ENCODE measurements at places on chromosomes 1 and 21.

- DNase-seq: no peak
Measured at GRCh38 chr1:181184621-181185020, 96.1 kb downstream of the IER5 start.

- DNase-seq: no peak
Measured at GRCh38 chr1:162025541-162025940, 1.9 kb upstream of the OLFML2B start.

GRCh38 chr1:160205242-160206035 is at the start of gene PEA15:
Gene PEA15, plus strand, starts transcription at chr1:160205384. Its CDS starts 6,161 bp downstream, at chr1:160211545.
- DNase-seq: peak; percentile 68

GRCh38 chr21:16773206-16773605 is 739.6 kb upstream of the CXADR start:
- DNase-seq: no peak

DNA sequence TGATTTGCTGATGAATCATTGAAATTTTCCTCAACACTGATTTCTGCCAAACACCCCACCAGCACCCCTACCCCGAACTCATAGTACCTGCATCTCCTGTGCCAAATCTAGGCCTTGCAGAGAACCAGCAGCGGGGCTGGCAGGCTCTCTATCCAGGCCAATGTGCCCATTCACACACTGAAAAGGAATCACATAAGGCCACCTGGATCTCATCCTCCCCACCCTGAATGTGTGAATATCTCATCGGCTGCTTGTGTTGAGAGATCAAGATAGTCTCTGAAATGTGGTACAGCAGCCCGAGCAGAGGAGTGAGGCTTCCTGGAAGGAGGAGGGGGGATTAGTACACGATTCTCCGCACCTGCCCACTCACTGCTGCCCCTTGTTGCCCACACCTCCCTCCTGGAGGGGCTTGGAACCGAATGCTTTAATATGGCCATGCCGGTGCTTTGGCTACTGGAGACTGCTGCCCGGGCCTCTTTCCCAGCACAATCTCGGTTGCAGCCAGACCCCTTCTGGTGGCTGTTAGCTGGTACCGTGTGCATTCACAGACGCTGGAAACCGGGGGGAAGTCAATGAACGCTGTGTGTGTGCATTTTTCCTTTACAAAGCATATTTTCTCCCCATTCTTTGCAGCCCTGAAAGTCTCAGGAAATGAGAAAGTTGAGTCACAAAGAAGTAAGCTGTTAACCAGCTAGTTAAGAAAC is 619.5 kb downstream of the MATN1 start:
- DNase-seq: no peak

GRCh38 chr21:29372063-29372802 is 73.5 kb downstream of the BACH1 start:
- DNase-seq: no peak

DNA sequence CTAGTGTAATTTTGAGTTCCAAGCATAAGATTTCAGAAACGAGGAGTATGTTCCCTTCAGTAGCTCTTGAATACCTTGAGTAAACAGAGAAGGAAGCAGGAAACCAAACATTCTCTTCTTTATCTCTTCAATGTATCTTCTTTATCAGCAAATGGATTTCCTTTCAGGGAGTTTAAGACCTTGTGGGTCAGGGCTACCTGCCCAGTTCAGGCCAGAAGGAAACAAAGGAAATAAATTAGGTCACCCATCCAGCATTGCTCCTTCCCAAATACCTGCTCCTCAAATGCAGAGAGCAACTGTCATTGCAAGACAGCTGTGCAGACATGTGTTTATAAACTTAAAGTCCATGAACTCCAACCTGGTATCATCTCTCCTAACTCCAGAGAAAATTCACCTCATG is 130.1 kb upstream of the SOD1 start:
- DNase-seq: no peak

- no peak for DNase-seq
Measured at GRCh38 chr1:100077531-100077930, 55.2 kb downstream of the SASS6 start.

Data from stimulated activated CD4-positive, alpha-beta T cell treated with anti-CD3 and anti-CD28 coated beads, Interleukin-4, amount 100 ng/mL, for 48 hours (primary cell).